ENCODE measurements at places on chromosomes 3 and 15. TPM values are rescaled to one million over a fixed set of nuclear protein-coding genes. Genes with fewer than 3 reads are reported as not detected.
A peak's percentile ranks its signal among the peaks of the same experiment; 100 is the strongest.

The XYLB gene
- total RNA-seq: 2.6 TPM

The PLAAT1 gene
- total RNA-seq: not detected

DNA sequence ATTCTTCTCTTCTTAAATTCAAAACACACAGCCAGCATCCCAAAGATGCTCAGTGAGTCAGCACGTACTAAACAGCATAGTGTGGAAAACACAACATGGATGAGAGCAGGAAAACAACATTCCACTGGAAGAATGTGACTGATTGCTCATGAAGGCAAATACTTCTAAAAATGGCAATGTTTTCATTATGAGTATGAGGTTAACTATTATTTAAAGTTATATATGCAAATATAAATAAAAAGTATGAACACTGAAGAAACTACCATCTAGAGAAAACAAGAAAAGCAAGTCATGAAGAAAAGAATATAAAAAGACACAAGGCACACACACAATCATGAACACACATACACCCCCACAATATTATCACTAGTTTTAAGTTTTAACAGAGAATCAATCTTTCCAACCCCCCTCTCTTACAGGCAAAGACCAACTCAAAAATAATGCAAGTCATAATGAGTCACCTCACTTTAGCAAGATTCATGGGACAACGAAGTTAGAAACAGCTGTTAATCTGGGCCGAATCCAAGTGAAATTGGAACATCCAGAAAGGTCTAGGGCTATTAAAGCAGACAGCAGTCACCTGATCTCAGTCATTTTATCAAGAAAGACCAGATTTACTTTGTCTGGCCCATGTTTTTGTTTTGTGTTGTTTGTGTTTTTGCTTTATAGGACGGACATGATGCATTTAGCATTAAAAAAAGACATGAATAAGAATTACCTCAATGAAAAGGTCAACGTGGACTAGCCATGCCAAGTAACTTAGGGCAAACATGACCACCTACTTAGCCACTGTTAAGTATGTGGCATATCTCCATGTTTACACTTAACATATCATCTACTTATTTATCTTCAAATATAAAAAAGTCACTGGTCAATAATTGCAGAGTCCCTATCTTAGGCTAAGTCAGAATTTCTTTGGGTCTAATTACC is 18.1 kb downstream of the GBE1 start:
- no peak for DNase-seq

DNA sequence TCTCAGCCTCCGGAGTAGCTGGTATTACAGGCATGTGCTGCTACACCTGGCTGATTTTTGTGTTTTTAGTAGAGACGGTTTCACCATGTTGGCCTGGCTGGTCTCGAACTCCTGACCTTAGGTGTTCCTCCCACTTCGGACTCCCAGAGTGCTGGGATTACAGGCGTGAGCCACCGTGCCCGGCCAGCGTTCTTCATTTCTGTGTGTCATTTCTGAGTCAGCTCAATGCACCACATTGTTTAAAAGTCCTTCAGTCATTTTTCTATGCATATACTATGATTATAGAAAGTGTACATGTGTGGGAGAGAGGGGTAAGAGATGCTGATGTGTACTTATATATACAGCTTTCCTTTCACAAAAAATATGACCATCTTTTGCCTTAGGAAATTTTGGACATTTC is 2.1 kb downstream of the QTRT2 start:
- no peak for DNase-seq

The TNFSF10 gene
- 35.3 TPM for total RNA-seq

- DNase-seq: no peak
Observed at GRCh38 chr3:13072239-13072599, 1.0 kb downstream of the IQSEC1 start.

DNA sequence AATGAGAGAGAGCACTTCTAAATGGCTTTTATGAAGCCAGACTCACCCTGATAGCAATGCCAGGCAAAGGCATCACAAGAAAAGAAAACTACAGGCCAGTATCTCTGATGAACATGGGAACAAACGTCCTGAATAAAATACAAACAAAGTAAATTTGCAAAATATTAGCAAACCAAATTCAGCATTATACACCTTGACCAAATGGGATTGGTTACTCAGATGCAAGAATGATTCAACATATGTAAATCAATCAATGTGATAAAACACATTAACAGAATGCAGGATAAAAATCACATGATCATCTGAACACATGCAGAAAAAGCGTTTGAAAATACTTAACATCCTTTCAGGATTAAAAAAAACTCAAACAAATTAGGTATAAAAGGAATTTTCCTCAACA is 494.9 kb upstream of the CCDC54 start:
- no peak for DNase-seq

GRCh38 chr3:156483426-156483825 is 71.5 kb downstream of the SSR3 start:
- DNase-seq: peak; percentile 51

DNA sequence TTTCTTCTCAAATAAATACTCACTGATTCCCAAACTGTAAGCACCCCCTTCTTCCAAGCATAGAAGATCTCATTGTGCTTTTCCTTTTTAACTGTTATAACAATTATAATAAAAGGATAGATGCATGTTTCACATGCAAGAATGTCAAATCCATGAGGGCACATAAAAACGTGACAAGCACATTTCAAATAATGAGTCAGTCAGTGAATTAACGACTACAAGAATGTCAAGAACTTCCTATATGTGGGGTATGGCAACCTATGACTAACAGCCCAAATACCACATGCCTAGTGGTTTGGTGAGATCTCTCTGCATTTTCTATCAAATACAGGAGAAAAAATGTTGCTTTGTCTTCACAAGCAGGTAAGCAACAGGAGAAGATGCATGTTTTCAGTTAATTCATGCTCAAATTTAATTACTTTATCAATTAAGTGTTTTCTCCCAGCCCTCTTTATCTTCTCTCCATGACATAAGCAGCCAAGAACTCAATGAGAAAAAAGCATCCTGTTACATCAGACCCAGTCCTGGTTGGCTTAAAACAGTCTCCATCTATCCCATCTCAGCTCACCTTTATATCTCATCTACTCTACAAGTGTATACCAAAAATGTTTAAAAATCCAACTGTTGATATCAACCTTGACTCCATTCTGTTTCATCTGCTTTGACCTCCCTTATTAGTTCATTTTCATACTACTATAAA is 181.5 kb upstream of the LMCD1 start:
- no peak for DNase-seq

The DLL4 gene
- total RNA-seq: not detected

The TRH gene
- not detected for total RNA-seq

The FOXL2NB gene
- total RNA-seq: not detected

- no peak for DNase-seq
Observed at GRCh38 chr15:75782926-75783325, 60.3 kb upstream of the UBE2Q2 start.

DNA sequence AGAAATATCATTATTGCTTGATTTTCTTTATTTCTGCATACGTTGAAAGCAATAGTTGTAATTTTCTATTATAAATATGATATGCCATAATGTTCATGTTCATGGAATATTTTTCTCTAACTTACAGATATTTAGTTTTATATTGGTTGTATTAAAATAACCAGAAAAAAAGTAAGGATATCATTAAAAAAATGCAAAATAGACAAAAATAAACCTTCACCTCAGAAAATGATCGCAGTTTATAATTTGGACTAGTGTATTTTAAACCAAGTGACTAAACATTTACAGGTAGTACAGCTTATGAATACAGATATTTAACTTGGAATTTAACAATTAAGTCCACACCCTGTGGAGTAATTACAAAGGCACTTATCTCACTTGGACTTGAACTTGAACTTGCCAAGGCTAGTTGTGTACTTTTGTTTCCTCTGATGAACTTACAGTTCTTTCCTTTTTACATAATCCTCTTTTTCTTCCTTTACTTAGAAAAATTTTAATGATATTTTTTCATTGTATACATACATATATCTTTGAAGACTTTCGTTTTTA is 156.7 kb downstream of the CHL1 start:
- no peak for DNase-seq

DNA sequence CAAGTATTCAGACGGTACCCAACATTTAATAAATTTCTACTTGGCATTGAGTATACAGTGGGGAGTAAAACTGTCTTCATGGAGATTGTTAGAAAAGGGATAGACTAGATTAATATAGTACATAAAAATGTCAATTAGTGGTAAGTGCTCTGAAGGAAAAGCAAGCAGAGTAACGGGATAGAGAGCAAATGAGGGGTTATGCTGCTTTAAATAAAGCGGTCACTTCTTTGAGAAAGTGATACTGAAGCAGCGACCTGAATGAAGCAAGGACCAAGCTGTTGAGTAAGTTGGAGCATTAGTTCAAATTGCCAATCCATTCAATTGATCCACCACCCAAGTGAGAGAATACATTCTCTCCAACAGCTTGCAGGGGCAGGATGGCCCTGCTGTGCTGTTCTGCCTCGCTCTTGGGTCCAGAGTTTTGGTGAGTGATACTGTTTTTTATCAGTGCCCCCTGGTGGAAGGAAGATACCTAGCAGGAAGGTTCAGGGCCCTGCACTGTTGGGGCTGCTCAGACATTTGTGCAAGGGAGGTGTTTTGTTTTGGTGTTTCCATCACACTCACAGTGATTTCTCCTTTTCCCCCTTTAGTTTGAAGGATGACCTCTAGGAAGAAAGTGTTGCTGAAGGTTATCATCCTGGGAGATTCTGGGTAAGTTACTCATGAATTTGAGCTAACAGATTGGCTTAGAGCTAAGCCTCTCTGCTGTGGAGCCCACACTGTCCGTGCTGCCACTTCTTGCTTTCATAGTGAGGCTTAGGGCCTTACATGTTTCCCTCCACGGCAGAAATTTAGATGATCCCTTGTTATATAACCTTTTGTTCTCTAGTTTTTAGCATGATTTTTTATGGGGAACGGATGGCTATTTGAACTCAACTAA is 69.0 kb downstream of the RAB7A start:
- peak; percentile 57 for DNase-seq

DNA sequence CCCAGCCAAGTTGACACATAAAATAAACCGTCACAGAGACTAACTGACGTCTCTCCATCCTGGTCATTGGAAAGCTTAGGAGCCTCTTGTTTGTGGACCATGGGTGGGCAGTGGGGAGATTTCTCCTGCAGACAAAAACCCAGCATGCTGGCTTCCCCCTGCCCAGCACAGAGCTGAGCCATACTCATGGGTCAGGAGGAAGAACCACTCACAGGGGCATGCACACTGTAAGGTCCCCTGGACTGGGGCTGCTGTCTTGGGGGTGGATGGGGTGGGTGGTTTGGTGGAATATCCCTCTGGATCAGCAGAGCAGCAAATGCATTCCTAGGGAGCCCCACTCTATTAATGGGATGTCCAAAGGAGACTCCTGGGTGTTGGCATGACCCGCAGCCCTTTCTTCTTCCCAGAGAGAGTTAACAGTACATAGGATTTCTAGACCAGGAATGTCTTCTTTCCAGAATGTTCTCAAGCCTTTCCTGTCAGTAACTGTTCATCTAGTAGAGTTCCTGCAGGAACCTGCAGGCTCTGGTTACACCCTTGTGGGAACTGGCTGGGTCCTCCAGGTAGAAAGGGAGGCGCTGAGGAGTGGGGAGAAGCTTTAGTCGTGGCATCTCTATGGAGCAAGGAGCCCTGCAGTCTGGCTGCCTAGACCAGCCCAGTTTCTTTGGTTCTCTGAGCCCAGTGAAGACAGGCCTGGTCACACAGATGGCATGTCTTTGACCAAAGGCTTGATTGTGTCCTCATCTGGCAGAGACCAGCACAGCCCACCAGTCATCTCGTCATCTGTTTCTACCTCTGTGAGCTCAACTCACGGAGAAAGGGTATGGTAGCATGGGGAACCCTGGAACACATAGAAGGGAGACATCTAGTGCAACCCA is 73.4 kb upstream of the PRR23C start:
- DNase-seq: no peak

GRCh38 chr15:61938249-61938648 is 122.0 kb downstream of the VPS13C start:
- DNase-seq: no peak

The ZBTB20 gene
- 64.0 TPM for total RNA-seq

The SPRED1 gene
- total RNA-seq: 1.1 TPM

The CCDC33 gene
- total RNA-seq: not detected

The CCR8 gene
- total RNA-seq: not detected

DNA sequence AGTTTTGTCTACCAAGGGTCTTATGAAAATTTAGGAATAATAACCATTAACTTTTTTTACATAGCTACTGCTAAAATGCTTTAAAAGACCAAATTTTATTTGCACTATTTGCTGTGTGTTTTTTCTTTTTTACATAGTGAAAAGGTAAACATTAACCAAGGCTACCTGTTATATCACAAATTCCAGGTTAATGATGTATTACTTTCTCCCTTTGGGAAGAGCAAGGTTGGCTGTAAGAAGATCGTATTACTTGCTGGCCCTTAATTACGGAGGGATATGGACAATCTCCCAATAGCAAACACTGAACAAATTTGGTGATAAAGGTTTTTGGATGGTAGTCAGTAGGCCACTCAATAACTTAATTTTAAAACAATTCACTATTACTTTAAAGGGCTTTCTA is 22.4 kb downstream of the LRRC58 start:
- no peak for DNase-seq

The TMEM108 gene
- total RNA-seq: not detected

The ARL6IP5 gene
- 119 TPM for total RNA-seq

- no peak for DNase-seq
Observed at GRCh38 chr15:80436511-80437307, 32.5 kb downstream of the ARNT2 start.

GRCh38 chr15:89917442-89918101 is 4.8 kb upstream of the ARPIN start:
- no peak for DNase-seq

DNA sequence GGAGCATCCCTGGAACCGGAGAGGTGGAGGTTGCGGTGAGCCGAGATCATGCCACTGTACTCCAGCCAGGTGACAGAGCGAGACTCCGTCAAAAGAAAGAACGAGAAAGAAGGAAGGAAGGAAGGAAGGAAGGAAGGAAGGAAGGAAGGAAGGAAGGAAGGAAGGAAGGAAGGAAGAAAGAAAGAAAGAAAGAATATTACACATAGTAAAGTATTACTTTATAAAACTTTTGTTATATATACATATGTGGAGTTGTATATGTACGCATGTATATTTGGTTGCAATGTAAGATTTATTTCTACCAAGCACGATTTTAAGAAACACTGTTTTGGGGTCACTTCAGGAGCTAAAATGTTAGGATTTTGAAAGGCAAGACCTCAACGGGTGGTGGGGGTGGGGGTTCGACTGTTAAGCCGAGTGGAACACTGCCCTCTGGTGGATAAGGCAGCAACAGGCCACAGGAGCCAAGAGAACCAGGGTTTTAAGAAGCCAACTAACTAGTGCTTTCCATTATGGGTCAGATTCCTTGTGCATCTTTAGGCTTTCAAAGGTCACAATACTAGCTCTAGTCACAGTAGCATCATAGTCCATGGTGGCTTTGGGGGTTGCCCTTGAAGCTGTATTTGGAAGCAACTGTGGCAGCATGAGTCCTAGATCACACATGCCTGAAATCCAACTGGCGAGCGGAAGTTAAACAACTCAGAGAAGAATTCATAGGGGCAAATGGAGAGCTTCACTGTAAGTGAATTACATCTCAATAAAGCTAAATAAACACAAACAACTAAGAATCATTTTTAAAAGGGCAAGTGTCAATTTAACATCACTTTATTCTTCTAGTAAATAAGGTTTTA is 22.5 kb downstream of the GLB1 start:
- DNase-seq: peak; percentile 67

The SLC9C1 gene
- not detected for total RNA-seq

All from naive thymus-derived CD4-positive, alpha-beta T cell (primary cell).